HepG2 (cell line): ENCODE measurements at places on chromosomes 2 and 18. TPM values are rescaled to one million over a fixed set of nuclear protein-coding genes. Genes with fewer than 3 reads are reported as not detected.

Gene GAREM1
- total RNA-seq = 2.9 TPM in 2 replicates

Gene SLC9A4
- total RNA-seq = not detected in 2 replicates

Gene CXCR2
- not detected in 2 replicates for total RNA-seq

Gene G6PC2
- total RNA-seq = not detected in 2 replicates

Gene TEX44
- total RNA-seq = not detected in 2 replicates

Gene KIF1A
- 0.24 TPM in 1 of 2 replicates, not detected in the other for total RNA-seq

Gene LAMA1
- 0.44 and 0.52 TPM in 2 replicates for total RNA-seq
